Astrocyte of the spinal cord (primary cell): ENCODE measurements at places on chromosomes 6 and 20.

GRCh38 chr6:130009146-130009545 lies 9.2 kb upstream of the L3MBTL3 start:
- DNase-seq = no peak

- no peak for DNase-seq
Measured at GRCh38 chr6:126232671-126233070, 107.2 kb upstream of the CENPW start.

GRCh38 chr6:111339294-111339693 lies 143.7 kb downstream of the REV3L start:
- DNase-seq = no peak

GRCh38 chr20:57308451-57309271 lies 20.9 kb upstream of the SPO11 start:
- DNase-seq = no peak

- no peak for DNase-seq
Measured at GRCh38 chr20:50487397-50487796, 22.8 kb upstream of the PTPN1 start.

GRCh38 chr6:1724124-1724523 lies 114.4 kb downstream of the FOXC1 start:
- DNase-seq = no peak

GRCh38 chr6:123263981-123264380 lies 267.9 kb downstream of the CLVS2 start:
- DNase-seq = no peak

DNA sequence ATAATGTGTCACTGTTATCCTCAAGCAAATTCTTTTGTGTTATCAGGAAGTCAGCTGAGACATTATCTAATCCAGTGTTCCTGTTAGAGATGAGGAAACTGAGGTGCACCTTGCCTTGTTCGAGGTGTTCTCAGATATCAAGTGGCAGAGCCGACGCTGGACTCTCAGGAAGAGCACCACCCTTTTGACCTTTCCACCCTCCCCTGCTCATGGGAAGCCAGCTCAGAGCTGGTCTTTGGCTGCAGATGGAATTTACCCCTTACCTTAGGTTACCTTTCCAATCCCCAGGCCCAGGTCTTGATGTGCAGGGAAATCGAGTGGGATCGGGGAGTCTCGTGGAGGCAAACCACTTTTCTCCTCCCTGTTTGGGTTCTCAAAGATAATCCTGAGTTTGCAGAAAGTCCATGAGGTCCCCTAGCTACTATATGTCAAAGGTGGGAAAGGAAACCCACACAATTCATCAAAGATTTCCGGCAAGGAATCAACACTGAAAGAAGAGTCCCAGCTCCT lies 62.9 kb upstream of the PIM1 start:
- DNase-seq = no peak

GRCh38 chr20:12072221-12072953 lies 154.7 kb downstream of the BTBD3 start:
- no peak for DNase-seq

DNA sequence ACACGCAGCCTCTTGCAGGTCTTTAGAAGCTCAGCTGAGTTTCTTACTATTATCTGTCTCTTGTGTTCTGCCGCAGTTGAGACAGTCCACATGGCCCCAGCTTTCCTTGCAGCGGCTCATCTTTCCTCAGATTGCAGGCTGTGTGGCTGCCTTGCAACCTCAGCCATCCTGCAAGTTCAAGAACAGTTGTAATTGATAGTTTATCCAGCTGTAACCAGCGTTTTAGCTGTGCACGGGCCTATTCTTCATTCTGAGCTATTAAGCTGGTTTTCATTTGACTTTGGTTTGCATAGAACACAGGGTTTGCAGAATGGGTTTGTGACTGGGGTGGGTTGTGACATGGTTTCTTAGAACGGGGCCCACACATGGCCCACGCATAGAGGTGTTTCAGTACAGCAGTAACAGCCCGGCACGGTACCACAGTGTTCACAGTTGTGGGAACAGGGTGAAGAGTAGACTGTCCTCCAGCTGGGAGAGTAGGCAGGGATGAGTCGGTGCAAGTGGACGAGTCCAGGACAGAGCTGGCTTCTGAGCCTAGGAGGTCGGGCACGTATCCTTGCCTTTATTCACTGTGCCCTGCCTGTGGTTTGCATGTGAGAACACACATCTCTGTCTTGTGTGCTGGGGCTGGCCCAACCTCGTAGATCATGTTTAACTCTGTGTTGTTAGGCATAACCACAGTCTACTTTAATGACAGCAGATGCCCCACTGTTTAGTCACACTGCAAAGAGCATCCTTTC lies 89.2 kb downstream of the RPP40 start:
- peak; percentile 48 for DNase-seq

DNA sequence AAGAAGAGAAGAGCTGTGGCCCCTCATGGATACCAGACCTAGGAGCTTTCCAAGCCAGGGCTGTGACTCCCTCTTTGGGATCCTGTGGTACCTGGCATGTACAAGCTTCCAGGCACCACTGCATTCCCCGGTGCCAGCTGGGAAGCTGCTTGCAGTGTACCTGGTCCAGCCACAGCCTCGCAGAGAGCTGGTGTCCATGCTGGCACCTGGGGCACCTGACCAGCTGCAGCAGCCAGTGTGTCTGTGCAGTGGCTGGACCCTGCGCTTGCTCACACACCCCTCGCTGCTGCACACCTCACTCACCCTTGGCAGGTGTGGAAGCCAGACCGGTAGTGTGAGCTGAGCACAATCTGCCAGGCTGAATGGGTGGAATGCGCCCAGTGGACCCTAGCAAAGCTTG lies 190.9 kb upstream of the MAN1A1 start:
- DNase-seq = no peak

DNA sequence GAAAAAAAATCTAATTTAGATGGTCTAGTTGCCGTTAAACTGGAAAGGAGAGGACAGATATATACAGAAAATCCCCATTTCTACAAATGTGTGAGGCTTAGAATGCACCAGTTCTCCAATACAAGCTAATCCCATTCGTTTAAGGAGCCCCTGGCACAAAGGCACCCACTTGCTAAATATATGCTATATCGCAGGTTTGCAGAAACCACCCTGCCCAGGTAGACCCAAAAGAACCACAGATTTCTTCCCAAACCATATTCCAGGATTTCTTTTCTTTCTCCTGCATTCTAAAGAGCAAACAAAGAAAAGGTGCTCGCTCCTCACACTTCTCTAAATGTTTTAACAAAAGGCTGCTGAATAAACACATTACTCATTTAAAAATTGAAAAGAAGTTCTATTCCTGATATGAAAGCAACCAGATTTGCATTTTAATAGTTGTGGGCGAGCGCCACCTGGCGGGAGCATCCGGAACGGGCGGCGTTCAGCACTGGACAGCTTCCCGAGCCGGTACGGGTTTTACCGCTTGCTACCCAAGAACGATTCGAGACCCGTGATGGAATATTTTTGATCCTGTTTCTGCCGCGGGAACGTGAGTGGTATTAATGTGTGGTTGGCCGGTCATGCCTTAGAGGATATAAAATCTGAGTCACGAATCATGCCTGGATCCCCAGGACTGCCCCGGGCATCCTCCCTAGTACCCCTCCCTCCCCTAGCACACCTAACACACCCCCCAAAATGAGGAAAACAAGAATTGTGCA lies 2.1 kb downstream of the PTPRT start:
- peak; percentile 60 for DNase-seq

DNA sequence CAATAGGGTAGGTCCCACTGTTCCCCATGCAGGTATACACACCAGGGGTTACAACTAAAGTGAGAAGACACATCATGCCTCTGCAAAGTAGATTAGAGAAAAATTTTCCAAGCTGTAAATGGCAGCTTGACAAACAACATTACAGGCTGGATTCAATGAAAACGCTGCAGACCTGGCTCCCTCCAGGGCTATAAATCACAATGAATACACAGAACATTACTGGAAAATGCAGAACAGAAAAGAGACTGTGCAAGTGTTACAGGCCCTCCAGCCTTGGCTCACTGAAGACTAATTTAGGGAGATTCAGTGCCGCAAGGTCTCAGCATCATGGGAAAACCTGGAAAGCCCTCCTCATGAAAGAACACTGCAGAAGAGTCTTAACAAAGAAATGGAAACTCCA lies 207.8 kb downstream of the KHDC1L start:
- DNase-seq = no peak

DNA sequence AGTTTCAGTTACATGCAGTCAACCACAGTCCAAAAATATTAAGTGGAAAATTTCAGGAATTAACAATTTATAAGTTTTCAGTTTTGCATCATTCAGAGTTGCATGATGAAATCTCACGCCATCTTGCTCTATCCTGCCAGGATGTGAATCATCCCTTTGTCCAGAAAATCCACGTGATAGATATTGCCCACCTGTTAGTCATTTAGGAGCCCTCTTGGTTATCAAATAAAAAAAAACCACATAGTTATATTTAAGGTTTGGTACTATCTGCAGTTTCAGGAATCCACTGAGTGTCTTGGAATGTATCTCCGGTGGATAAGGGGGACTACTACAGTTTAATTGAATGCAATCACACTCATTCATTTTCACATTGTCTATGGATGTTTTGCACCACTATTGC lies 1249.0 kb upstream of the CITED2 start:
- DNase-seq = peak; percentile 67

- no peak for DNase-seq
Measured at GRCh38 chr20:34350095-34350494, 13.0 kb upstream of the ITCH start.
